Hematopoietic multipotent progenitor cell treated with erythropoietin and hydrocortisone succinate and interleukin-3 and kit ligand, for 4 days (in vitro differentiated cells): ENCODE measurements at places on chromosomes 1 and 21.

DNA sequence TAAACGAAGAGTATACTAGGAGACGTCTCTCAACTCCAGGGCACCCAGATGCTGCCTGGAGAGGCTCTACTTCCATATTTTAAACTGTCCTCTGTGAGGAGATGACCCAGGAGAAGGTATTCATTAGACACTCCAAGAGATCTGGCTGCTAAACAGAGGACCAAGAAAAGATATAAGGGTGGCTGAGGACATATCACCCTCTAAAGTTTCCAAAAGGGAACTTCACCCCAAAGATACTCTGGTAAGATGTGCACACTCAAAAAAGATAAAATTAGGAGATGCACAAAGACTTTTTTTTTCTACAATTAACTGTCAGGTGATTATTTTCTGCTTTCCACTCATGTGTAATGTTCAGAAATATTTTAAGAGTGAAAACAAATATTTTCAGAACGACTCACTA, 1.4 kb downstream of the ZNF670 start:
- peak; percentile 54 for DNase-seq

- DNase-seq: no peak
Observed at GRCh38 chr1:214228976-214229375, 52.0 kb upstream of the SMYD2 start.

GRCh38 chr21:26091480-26092018, 79.0 kb downstream of the APP start:
- DNase-seq: no peak

- DNase-seq: no peak
Observed at GRCh38 chr1:214002060-214002459, 14.3 kb downstream of the PROX1 start.

DNA sequence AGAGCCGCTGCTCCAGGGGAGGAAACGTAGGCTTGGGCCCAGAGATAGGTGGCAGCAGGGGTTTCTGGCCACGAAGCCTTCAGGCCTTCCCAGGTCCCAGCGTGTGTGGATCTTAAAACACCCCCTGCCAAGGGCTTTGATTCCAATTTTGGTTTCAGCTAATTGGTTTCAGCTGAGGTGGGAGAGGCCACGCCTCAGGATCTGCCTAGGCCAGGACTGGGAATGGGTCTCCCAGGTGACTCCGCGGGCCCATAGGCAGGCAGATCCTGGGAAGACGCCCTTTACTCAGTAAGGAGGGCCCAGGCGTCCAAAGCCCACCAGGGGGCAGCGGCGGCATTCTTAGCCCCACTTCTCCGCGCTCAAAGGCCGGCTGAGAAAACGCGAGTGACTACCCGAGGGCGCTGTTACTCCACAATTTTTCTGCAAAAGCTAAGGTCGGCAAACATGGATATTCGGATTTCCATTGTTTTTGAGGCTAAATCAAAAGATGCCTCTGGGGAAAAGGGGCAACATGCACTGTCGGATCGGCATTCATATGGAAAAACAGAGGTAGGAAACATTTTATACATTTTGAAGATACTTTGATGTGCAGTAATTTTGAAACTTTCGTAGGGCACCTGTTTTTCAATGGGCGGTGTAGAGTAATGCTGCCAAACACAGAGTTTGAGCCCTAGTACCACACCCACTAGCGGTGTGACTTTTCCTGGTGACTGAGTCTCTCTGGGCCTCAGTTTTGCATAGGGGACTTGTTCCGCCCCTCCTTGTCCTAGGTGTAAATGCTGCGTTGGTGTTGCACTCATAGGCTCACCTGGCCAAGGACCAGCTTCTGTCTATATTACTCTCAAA, 31.8 kb upstream of the BCL10 start:
- peak; percentile 90 for DNase-seq

GRCh38 chr1:184296466-184297243, 90.2 kb upstream of the C1orf21 start:
- DNase-seq: peak; percentile 94

GRCh38 chr1:166876540-166876838, 425 bp upstream of the TADA1 start:
- DNase-seq: no peak

GRCh38 chr1:109482791-109483671, 674 bp upstream of the ATXN7L2 start:
- DNase-seq: no peak

GRCh38 chr1:162196387-162196786, 126.9 kb downstream of the NOS1AP start:
- no peak for DNase-seq

GRCh38 chr1:110647254-110647891, 27.4 kb downstream of the KCNA3 start:
- peak; percentile 58 for DNase-seq

- DNase-seq: peak; percentile 10
Observed at GRCh38 chr21:41801321-41802197, 34.7 kb upstream of the RIPK4 start.
